Type B pancreatic cell (in vitro differentiated cells): ENCODE measurements at places on chromosomes 16 and 17. TPM values are rescaled to one million over a fixed set of nuclear protein-coding genes. Genes with fewer than 3 reads are reported as not detected.

GRCh38 chr17:3955673-3955988 lies 8.6 kb downstream of the ATP2A3 start:
- DNase-seq = no peak

The CARD14 gene
- 1.9 and 6.7 TPM in 2 replicates for total RNA-seq

The TNFRSF17 gene
- not detected in 2 replicates for total RNA-seq

The PIP4K2B gene
- total RNA-seq = 37.0 and 72.6 TPM in 2 replicates
